ENCODE measurements at places on chromosomes 4 and X.

GRCh38 chr4:138452826-138453225 lies 210.7 kb upstream of the SLC7A11 start:
- DNase-seq: no peak

DNA sequence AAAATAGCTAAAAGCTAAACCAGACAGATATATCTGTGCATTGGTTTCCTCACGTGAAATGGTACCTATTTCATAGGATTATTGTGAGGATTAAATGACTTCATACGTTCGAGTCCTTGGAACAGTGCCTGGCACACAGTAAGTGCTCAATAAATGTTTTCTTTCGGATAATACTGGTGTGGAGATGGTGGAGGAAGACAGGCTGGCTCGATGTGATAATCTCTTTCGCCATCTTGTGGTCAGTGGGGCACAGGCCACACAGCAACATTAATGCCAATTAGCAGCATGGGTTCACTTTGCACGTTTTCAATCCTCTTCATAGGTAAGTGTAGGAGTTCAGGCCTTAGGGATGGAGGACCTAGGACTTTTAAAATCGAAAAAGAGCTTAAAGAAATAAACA lies 9.3 kb downstream of the PAGE4 start:
- peak; percentile 13 for DNase-seq

DNA sequence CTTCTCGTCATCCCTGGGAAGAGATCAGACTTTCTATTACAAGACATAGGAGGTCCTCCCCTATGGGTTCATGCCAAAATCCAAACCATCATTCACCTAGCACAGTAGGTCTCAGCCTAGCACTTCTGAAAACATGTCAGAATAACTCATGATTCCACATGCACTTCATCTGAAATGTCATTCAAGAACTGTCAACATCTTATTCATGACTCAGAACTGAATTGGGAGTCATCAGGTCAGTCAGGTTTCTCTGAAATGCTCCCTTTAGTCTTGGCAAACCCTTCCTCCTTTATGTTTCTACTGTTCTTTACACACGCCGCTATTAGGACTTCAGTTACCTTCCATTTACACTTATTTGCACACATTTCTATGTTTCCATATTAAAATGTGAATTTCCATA lies 67.2 kb downstream of the ANTXR2 start:
- DNase-seq: no peak

DNA sequence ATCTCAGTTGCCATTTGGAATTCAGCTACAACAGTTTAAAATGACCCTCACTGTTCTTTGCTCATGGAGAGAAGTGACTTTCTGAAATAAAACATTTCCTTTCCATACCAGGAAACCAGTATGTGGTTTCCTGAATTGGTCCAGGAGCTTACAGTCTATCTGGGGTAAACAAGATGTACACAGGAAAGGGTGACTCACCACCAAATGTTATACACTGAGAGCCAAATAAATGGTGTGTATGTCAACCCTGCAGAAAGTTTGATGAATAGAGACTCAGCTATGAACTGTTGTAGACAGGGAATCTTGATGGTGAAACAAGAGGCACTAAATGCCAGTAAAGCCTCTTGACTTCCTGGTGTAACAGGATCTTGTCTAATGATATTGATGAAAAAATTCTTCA lies 100.4 kb downstream of the HS6ST2 start:
- no peak for DNase-seq

DNA sequence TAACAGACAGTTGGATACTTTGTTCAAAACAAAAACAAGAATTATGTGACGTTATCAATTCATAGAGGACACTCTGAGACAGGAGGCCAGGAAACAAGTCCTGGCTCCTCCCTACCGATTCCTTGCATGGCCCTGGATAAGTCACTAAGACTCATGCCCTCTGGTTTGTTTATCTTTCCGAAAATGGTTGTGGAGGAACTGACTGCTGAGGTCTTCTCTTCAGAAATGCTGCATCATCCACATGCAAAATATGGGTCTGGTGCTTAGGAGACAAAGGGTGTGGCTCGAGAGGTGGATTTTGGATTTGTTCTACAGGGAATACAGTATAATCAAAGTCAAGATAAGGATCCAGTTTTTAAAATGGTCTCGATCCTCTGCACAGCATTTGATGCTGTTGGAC lies 130.9 kb downstream of the RELL1 start:
- no peak for DNase-seq

DNA sequence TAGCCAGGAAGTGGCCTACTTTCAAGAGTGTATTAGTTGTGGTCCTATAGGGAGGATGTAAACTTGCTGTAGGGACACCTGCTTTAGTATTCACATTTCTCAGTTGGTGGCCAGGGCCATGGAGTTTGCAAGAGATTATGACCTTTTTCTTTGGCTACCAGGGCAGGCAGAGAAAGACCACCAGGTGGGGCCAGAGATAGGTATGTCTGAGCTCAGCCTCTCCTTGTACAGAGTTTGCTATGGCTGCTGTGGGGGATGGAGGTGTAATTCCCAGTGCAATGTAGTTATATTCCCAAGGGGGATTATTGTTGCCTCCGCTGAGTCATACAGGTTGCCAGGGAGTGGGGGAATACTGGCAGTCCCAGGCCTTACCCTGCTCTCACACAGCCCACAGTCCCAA lies 26.3 kb upstream of the DACH2 start:
- no peak for DNase-seq
